ENCODE measurements at places on chromosomes 1 and 21.

DNA sequence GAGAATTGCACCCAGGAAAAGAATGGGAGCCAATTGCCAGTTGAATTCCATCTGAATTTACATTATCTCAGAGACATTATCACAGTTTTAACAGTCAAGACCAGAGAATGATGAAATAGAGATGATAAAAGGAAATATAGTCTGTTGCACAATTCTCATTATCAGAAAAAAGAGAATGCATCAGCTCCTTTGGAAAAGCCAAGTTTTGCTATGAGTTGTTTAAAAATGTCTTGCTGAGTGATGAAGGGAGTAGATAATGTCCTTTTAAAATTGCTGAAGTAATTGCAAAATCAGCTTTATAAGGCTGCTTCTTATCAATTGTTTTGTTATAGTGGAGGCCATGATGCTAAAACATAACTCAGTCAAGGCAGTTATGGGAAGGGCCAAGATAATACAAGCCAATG is 37.9 kb upstream of the EEIG2 start:
- DNase-seq, result no peak

- no peak for DNase-seq
These were observed 11.8 kb upstream of the ATF3 start for GRCh38 chr1:212596798-212597197.

DNA sequence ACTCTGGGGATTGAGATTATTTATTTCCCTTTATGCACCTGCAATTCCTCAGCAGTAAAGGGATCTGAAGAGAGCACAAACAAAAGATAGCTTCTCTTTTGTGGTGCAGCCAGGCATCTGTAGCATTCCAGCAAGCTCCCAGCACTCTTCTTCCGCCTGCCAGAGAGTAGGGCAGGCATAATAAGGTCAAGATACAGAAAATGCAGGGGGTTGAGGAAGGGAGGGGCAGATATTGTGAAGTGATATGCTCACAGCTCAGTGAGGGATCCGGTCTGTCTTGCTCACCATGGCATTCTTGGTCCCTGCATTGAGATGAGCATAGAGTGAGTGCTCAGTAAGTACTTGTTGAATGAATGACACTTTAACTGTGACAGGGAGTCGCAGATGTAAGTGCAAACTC is 23.9 kb downstream of the FASLG start:
- DNase-seq, result no peak

GRCh38 chr1:29255134-29255666 is 18.9 kb downstream of the PTPRU start:
- DNase-seq, result no peak

DNA sequence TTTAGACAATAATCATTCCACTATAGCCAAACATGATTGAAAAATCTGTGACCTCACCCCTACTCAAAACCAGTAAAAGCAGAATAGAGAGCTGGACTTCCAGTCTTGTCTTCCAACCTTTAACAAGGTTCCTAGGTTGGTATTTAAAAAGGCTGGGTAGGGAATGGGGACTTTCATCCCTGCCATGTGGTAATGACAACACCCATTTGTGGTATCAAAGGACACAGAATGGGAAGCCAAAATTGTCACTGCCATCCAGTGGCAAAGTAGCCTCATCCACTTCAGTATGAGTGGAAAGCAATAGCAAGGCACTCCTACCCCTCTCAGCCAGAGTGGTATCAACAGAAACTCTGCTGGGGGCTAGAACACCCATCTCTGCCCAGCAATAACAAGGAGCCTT is 33.9 kb downstream of the UCHL5 start:
- DNase-seq, result peak; percentile 5

DNA sequence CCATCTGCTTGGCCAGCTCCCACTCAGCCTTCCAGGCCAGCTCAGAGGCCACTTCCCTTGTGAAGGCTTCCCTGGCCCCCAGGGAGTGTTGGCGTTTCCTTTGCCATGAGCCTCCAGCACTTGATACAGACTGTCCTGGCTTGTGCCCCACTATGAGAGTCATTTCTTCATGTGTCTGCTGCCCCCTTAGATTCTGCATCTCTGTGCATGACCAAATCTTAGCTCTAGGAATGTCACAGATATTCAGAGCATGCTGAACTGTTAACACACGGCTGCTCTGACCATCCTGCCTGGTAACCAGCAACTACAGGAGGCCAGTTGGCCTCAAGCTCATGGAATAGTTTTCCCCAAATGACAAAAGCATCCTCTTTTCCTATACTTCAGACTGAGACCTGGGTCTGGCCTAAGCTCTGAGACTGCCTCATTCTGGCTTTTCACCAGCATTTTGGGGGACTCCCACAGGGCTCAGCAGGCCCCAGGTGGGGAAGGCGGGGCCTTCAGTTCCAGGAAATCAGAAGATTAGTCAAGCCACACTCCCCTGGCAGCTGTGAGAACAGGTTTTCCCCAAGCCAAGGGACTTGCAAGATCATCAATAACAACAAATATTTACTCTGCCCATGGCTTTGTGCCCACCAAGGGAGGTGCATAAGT is 182.6 kb upstream of the EDN2 start:
- no peak for DNase-seq

- no peak for DNase-seq
These were observed 11.8 kb downstream of the AGRN start for GRCh38 chr1:1031659-1032235.

- no peak for DNase-seq
These were observed 136.6 kb downstream of the PLXNA2 start for GRCh38 chr1:208107425-208108212.

DNA sequence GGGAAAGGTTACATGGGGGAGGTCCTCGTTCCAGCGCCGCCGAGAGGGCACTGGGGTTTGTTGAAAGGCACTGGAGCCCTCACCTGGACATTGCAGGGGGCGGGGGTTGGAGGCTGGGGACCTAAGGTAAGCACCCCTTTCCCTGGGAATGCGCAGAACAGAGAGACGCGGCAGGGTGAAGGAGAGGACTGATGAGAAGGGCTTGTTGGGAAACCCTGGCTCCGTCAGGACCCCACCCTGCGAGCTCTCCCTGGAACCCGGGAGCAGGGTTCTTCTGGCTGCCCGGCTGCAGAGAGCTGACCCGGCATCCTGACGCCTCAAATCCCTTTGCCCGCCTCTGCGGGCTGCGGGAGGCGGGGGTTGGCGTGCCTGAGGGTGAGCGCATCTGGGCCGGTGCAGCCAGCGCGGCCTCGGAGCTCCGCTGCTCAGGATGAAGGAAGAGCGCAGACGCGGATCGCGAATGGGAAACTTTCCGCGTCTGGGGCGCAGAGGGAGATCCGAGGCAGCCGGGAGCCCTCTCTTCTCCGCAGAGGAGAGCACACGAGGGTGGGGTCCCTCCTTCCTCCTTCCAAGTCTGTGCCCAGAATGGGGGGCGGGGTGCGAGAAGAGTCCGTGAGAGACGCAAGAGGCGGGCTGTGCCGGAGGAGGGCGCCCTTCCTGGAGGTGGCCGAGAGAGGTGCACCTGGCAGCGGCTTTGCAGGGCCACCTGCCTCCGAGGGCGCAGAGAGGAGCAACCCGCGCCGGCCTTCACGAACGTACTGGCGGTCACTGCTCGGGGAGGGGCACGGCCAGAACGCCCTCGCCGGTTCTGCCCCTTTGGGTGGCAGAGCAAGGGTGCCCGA is 2.4 kb downstream of the IGSF21 start:
- DNase-seq, result peak; percentile 34

DNA sequence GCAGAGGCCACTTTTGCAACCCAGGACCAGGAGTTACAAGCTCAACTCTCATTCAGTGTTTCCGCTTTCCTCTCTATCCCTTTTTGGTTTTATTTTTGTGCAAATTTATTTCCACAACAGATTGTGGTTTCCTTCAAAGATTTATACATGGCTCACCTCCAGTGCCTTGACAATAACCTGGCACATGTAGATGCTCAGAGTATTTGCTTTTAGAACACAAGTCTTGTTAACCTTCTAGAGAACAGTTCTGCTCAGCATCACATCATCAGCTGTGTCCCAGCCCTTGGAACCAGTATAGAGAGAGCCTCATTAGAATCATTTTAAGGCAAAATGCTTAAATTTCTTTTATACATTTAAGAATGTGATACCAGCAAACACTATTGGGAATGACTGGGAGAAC is 133.7 kb downstream of the TENT5C start:
- DNase-seq, result no peak

- DNase-seq, result no peak
These were observed 6.1 kb downstream of the IER5 start for GRCh38 chr1:181094416-181095212.

GRCh38 chr1:172138634-172139033 is 281.9 kb upstream of the C1orf105 start:
- DNase-seq, result no peak

DNA sequence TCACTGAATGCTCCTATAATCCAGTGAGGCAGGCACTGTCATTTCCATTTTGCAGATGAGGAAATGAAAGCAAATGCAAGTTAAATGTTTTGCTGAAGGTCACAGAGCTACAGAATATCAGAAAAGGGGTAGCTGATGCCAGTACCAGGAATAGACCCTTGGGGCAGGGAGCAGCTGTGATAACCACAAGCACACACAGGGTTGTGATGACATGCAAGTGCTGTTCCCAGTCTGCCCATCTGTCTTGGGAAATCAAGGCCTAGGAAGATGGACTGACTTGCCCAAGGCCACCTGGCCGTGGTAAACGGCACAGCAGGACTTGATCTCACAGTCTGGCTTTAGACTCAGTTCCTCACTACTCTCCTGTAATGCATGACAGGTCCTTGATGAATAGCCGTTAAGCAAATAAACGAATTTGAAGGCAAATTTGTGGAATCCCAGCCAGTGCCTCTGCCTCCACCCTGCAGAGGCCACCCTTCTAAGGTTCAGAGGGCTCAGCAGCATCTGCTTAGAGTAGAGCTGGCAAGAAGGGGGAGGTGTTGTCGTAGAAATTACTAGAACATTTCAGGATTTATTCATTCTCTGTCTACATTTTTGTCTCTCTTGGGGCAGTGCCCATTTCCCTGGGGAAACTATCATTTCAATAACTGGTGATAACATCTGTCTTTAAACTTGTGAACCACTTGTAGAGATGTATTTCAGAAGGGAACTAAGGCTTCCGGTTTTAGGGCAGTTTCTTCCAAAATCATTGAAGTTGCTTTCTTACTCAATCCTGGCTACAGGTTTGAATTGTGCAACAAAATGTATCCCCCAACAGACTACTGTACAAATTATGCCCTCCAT is 53.2 kb upstream of the MRPS6 start:
- DNase-seq, result no peak

DNA sequence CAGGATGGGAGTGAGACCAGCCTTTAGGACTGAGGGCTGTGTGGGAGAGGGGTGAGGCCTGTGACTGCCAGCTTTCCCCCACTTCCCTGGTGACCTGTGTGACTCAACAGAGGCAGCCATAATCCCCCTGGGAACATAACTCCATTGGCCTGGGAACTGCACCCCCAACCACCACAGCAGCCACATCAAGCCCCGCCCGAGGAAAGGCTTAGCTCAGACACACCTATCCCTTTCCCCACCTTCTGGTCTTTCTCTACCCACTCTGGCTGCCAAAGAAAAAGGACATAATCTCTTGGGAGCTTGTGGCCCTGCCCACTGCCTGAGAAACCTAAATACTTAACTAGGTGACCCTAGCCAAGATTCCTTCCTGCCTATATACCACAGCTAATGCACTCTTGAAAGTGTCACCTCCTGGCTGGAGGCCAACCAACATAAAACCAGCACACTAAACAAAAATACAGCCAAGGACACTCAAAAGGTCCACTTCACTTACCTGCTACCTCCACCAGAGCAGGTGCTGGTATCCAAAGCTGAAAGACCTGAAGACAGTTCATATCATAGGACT is 406.6 kb upstream of the CAMK1G start:
- no peak for DNase-seq

GRCh38 chr1:110672001-110672752 is 2.6 kb downstream of the KCNA3 start:
- DNase-seq, result no peak

DNA sequence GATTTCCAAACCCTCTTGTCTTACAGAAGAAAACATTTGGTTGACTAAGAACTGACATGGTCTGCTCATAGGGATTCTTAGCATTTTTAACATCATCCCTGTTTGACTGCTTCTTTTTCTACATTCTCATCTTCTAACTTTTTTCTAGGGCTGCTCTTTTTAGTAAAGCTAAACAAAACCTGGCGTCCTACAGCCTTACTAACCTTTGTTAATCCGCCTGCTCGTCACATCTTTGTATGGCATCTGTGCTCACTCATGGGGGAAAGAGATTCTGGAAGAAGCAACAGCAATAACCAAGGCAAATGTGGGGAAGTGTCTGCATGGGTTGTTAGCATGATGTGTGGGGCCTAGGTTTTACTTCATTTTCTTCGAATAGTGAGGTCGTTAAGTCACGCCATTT is 92.0 kb downstream of the KIF1B start:
- DNase-seq, result no peak

DNA sequence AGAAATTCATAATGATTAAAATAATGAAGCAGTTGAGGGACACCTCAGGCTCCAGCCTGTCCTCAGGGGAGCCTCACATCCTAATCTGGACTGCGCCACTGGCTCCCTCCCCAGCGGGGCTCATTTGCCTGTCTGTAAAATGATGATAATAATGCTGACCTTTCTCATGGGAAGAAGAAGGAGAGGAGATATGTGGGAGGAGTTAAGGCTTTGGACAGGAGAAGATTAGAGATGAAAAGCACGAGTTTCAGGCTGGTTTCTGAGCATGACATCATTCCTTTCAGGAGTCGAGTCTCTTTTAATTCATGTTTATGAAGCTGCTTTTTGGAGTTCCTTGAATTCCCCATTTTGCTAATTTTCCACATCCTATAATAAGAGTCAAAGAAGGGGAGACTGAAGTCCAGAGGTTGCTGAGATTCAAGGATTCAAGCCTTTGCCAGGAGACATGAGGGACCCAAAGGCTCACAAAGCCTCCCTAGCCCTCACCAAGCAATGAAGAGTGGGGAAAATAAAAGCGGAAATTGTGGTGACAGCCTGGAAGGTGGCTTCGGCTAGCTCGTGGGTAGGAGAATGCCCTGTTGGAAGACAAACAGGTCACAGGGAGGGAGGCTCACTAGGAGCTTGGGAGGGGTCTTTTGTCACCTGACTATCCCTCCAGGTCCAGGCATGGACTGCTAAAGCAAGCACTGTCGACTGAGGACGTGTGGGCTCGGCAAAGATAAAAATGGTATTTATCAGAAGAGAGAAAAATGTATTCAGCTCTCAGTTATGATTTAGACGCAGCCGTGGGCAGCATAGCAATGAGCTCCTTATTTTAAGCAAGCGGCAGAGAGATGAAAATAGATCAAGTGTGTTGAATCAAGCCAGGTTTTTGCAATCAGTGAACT is 27.5 kb upstream of the STMN1 start:
- DNase-seq, result no peak

- no peak for DNase-seq
These were observed 17.7 kb downstream of the TEX38 start for GRCh38 chr1:46689356-46689755.

DNA sequence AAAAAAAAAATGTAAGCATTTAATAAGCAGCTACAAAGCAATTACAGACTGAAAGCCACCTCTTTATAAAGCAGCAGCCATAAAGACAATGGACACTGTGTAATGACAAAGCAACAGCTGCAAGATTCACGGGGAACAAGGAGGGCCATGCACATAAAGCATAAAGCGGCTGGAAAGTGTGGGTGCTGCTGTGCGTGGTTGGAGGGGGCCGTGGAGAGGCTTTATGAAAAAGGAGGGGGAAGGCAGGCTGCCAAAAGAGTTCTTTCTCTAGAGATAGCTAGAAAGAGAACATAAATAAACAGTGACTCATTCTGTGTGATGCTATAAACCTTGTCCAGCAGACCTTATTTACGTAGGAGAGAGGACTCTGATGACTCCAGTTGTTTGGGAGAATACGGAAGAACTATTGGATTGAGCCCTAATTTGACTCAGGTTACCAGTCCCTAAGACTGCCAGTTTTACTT is 49.3 kb downstream of the ADAMTS1 start:
- peak; percentile 64 for DNase-seq

- no peak for DNase-seq
These were observed 147.1 kb downstream of the ASTN1 start for GRCh38 chr1:177017287-177017852.

GRCh38 chr1:168008595-168008994 is 71.7 kb upstream of the MPC2 start:
- DNase-seq, result no peak
